ENCODE measurements at places on chromosomes 6 and 20. TPM values are rescaled to one million over a fixed set of nuclear protein-coding genes. Genes with fewer than 3 reads are reported as not detected.

SERAC1 gene
- total RNA-seq, result 3.3 TPM

IYD gene
- not detected for total RNA-seq

LY6G6F gene
- total RNA-seq, result not detected

LPA gene
- not detected for total RNA-seq

CCN6 gene
- total RNA-seq, result not detected

KCNK5 gene
- 1.0 TPM for total RNA-seq

NRSN1 gene
- total RNA-seq, result not detected

MCCD1 gene
- total RNA-seq, result not detected

HNF4A gene
- 14.5 TPM for total RNA-seq

GSTA2 gene
- total RNA-seq, result not detected

MYCT1 gene
- total RNA-seq, result 0.13 TPM

NR2E1 gene
- 0.03 TPM for total RNA-seq

IL17F gene
- not detected for total RNA-seq

All from A549 treated with RU486 at 1 μM for 4 hours (cell line).